ENCODE measurements at places on chromosomes 13 and 19. TPM values are rescaled to one million over a fixed set of nuclear protein-coding genes. Genes with fewer than 3 reads are reported as not detected.

GRCh38 chr13:49759503-49759902, 33.0 kb downstream of the KPNA3 start:
- no peak for DNase-seq

- DNase-seq, result peak; percentile 79
These were observed 1.1 kb upstream of the KCTD15 start for GRCh38 chr19:33795370-33796163.

- no peak for DNase-seq
These were observed 2.5 kb downstream of the RPS28 start for GRCh38 chr19:8323781-8324185.

- DNase-seq, result no peak
These were observed 498.6 kb downstream of the EFNB2 start for GRCh38 chr13:106036870-106037269.

DNA sequence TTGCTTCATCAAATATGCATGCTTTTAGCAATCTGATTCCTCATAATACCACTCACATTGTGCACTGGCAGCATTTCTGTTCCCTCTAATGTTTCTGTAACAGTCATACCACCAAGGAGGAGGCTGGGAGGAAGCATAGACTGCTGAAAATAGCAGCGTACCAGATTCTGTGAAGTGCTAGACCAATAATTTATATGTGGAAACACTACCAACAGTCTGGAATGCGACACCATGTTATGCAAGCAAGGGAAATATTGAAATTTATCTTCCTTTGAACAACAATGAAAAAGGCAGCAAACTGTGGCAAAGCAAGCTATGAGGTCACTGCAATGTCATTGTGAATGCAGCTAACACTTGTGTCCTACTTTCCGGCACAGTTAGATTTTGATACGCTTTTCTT, 1388.0 kb downstream of the EFNB2 start:
- no peak for DNase-seq

DNA sequence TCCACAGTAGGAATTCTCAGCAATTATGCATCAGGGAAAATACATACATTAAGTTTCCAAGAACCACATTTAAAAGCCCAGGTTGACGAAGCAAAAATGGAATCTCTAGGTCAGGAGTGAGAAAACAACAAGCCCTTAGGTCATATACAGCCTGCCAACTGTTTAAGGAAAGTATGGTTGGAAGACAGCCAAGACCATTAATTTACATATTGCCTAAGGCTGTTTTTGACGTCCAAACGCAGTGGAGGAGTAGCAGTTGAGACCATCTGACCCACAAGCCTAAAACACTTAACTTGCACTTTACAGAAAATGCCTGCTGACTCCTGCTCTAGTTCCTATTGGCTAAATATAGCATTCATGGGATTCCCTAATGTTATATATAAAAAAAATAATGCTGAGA, 299.0 kb downstream of the ITGBL1 start:
- DNase-seq, result no peak

DNA sequence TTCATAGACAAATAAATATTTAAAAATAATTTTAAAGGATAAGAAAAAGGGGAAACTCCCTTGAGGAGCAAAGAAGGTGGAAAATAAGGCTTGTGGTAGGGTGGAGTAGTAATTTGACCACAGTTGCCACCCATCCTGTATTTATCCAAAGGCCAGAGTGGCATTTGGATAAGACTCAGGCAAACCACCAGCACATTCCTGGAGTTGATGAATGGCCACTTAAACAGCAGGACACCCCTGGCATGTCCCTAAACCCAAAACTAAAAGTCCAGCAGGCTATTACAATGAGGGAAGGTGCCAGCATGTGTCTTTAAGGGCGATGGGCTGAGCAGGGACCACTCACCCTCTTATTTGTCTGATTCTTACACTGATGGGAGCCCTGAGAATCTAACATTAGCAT, 9.8 kb upstream of the FRY start:
- DNase-seq, result no peak

DNA sequence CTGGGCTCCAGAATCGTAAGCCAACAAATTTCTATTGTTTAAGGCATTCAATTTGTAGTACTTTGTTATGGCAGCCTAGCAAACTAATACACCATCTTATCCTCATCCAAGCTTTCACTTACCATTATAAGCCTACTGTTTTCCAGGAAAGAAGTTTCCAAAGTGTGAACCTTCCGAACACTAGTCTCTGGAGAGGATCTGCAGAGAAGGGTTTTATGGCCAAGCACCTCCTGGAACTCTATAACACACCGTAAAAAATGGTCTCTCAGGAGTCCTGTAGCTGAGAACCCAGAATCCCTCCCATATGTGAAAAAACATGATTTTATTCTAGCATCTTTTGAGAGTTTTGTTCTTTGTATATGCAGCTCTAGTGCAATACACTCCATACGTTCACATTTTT, 142.1 kb downstream of the POSTN start:
- DNase-seq, result no peak

DNA sequence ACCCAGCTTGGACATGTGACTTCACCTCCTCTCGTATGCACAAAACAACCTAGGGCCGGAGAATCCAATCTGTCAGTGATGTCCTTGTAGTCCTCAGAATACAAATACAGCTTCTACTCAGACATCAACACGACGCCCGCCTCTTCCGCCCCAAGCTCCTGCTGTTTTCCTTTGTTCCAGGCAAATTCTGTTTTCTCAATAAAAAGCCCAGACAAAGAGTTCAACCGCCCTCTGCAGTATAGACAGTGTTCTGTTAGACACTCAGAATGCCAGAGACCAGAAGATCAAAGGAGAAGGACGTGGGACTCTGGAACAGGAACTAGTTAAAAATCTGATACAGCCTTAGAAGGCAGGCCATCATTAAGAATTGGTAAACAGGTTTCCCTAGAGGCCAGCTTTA, 42.0 kb upstream of the GGACT start:
- no peak for DNase-seq

DNA sequence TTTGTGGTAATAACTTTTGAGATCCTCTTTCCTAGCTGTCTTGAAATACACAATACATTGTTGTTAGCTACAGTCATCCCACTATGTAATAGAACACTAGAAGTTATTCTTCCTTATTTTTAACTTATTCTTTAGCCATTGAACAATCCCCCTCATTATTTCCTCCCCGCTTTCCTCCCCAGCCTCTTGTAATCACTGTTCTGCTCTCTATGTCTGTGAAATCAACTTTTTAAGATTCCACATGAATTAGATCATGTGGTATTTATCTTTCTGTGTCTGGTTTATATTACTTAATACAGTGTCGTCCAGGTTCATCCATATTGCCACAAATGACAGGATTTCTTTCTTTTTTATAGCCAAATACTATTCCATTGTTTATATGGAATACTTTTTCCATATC, 72.9 kb downstream of the SLC10A2 start:
- no peak for DNase-seq

GRCh38 chr19:10864538-10864899, 6.8 kb upstream of the CARM1 start:
- DNase-seq, result peak; percentile 92

GRCh38 chr13:25686831-25687470, 315.2 kb downstream of the ATP8A2 start:
- no peak for DNase-seq

DNA sequence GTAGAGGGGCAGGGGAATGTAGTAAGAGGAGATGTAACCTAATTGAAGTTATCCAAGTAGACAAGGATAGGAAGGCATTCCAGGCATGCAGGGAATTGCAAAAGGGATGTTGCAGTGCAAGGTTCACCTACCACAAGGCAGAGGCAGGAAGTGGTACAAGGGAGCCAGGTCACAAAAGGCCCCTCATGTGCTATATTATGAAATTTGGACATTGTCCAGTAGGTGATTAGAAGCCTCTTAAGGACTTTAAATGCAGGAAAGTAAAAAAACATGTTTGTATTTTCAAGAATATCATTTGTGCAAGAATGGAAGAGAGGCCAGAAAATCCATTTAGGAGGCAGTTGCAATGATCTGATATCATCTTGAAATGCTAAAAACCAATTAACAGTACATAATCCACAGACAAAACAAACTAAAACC, 111.4 kb downstream of the FRY start:
- DNase-seq, result no peak

GRCh38 chr19:17975032-17975431, 8.1 kb downstream of the KCNN1 start:
- no peak for DNase-seq

C19orf38 gene
- 0.30 TPM for total RNA-seq

THSD8 gene
- total RNA-seq, result 0.92 TPM

ACP5 gene
- 2.7 TPM for total RNA-seq

ATP4A gene
- not detected for total RNA-seq

C19orf85 gene
- total RNA-seq, result not detected

NOVA2 gene
- 2.9 TPM for total RNA-seq

FLT1 gene
- total RNA-seq, result 38.6 TPM

ZNF264 gene
- 16.3 TPM for total RNA-seq

GRAMD1A gene
- total RNA-seq, result 36.3 TPM

MBD3L2 gene
- not detected for total RNA-seq

CYP4F8 gene
- not detected for total RNA-seq

NFIX gene
- total RNA-seq, result 280 TPM

CEACAM3 gene
- not detected for total RNA-seq

FLT3 gene
- total RNA-seq, result not detected

GARIN5A gene
- total RNA-seq, result 5.3 TPM

Measured in psoas muscle (tissue), 8 donors.